Central memory CD8-positive, alpha-beta T cell (primary cell): ENCODE measurements at places on chromosomes 4 and X.
A peak's percentile ranks its signal among the peaks of the same experiment; 100 is the strongest.

- no peak for DNase-seq
- no peak overlapping the region for H3K27ac ChIP-seq
- H3K27me3 ChIP-seq, result no peaks in the 10 kb centered on the region
Measured at GRCh38 chrX:7586126-7586525, 256.8 kb upstream of the VCX start.

- H3K4me3 ChIP-seq, result no peak overlapping the region
- no peaks in the 10 kb centered on the region for H3K4me1 ChIP-seq
- no peak for DNase-seq
- H3K27me3 ChIP-seq, result no peaks in the 10 kb centered on the region
Measured at GRCh38 chr4:81427344-81427821, 44.3 kb downstream of the RASGEF1B start.

GRCh38 chrX:133918361-133918771 is 67.0 kb downstream of the GPC3 start:
- H3K27me3 ChIP-seq, result no peaks in the 10 kb centered on the region
- H3K36me3 ChIP-seq, result no peaks in the 10 kb centered on the region
- DNase-seq, result no peak
- peaks cover 7% of the 10 kb centered on the region for H3K4me1 ChIP-seq

DNA sequence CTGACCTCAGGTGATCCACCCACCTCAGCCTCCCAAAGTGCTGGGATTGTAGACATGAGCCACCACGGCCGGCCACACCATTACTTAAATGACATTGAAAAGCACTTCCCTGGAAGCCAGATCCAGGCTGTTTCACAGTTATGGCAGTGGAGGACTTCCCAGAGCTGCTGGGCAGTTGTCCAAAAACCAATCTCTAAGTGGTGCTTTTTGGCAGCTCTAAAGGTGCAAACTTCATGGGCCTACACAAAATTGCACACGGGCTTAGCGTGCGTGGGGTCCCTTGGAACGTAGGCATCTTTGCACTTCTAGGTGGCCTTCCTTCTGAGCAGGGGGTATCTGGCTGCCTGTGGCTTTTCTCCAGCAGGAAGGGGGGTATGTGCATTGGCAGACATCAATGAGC is 172.3 kb downstream of the SHOX start:
- no peaks in the 10 kb centered on the region for H3K27me3 ChIP-seq
- no peak for DNase-seq

GRCh38 chr4:118811832-118812231 is 24.1 kb downstream of the SEC24D start:
- H3K27ac ChIP-seq, result no peak overlapping the region
- no peak overlapping the region for H3K4me3 ChIP-seq
- peaks cover 50% of the 10 kb centered on the region for H3K36me3 ChIP-seq
- no peaks in the 10 kb centered on the region for H3K27me3 ChIP-seq
- no peaks in the 10 kb centered on the region for H3K4me1 ChIP-seq

DNA sequence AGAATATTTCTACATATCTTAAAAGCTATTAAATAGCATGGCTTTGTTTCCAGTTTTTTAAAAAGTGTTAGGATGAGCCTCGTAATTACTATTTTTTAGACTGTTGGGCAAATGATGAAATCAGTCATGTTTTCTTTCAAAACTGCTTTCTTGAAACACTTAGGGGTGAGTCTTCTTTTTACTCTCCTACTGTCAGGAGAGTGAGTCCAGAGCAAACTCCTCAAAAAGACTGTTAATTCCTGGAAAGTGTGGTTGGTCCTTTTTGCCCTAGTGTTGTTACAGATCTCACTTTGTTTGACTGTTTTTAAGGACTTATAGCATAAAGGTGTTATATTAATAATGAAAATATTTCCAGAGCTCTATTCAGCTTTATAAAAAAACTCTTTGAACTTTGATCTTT is 6.3 kb downstream of the GSTCD start:
- no peaks in the 10 kb centered on the region for H3K36me3 ChIP-seq
- DNase-seq, result no peak
- H3K27ac ChIP-seq, result no peak overlapping the region

- H3K4me1 ChIP-seq, result peaks cover 10% of the 10 kb centered on the region
- DNase-seq, result no peak
- H3K4me3 ChIP-seq, result no peak overlapping the region
- no peaks in the 10 kb centered on the region for H3K36me3 ChIP-seq
Measured at GRCh38 chr4:71062436-71062835, 69.0 kb downstream of the DCK start.

GRCh38 chr4:60619531-60620305 is 580.4 kb upstream of the ADGRL3 start:
- DNase-seq, result no peak
- H3K36me3 ChIP-seq, result no peaks in the 10 kb centered on the region

DNA sequence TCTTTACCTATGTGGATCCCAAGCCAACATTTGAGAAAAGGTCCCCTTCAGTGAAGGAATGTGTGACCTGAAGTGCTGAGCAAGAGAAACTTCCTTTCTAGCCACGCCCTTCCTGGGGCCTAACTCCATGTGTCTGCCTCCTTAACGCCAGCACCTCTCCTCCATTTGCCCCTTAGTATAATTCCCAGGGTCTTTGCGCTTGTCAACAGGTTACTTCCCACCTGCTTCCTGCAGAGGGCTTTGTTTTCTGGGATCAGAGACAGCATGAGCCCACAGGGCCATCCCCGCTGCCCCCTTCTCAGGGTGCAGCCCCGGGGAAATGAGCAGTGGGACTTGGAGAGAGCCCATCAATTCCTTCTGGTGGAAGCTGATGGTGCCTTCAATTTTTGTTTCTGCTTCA is 45.9 kb upstream of the DRD5 start:
- peaks cover 2% of the 10 kb centered on the region for H3K36me3 ChIP-seq
- DNase-seq, result no peak
- no peak overlapping the region for H3K27ac ChIP-seq
- no peak overlapping the region for H3K4me3 ChIP-seq
- peaks cover 17% of the 10 kb centered on the region for H3K27me3 ChIP-seq
- H3K4me1 ChIP-seq, result no peaks in the 10 kb centered on the region

- DNase-seq, result no peak
- peaks cover 18% of the 10 kb centered on the region for H3K27me3 ChIP-seq
- H3K27ac ChIP-seq, result no peak overlapping the region
- no peak overlapping the region for H3K4me3 ChIP-seq
- no peaks in the 10 kb centered on the region for H3K36me3 ChIP-seq
Measured at GRCh38 chr4:140769209-140769608, 13.0 kb upstream of the TBC1D9 start.

GRCh38 chr4:129323658-129324057 is 227.7 kb downstream of the C4orf33 start:
- H3K36me3 ChIP-seq, result no peaks in the 10 kb centered on the region
- H3K27me3 ChIP-seq, result peaks cover 24% of the 10 kb centered on the region
- H3K4me1 ChIP-seq, result no peaks in the 10 kb centered on the region
- DNase-seq, result no peak

DNA sequence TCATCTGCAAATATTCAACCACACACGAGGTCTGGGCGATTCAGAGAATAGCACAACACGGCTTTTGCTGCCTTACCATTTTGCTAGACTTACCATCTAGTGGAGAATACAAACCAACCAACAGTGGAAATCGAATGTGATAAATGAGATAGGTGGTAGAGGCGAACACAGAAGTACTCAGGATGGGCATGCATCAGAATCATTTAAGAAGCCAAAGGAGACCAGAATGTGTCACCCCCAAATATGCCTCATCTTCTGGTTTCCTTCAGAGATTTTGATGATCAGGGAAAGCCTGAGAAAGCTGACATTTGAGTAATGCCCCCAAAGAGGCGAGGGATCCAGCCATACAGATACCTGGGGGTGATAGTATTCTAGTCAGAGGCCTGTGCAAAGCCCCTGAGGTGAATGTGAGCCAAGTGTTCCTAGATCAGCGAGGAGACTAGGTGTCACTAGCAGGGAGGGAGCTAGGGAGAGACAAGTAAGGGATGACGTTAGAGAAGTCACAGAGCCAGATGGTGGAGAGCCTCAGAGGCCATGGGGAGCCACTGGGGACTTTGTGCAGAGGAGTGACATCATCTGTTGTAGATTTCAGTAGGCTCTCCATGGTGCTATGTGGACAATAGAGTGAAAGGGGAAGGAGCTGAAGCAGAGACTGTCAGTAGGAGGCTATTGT is 1.7 kb downstream of the MTMR1 start:
- peak overlapping the region; percentile 75 for H3K27ac ChIP-seq
- peak overlapping the region; percentile 67 for H3K4me3 ChIP-seq
- DNase-seq, result no peak
- H3K4me1 ChIP-seq, result peaks cover 44% of the 10 kb centered on the region

- H3K4me1 ChIP-seq, result no peaks in the 10 kb centered on the region
- H3K27ac ChIP-seq, result no peak overlapping the region
- no peak for DNase-seq
Measured at GRCh38 chr4:123411514-123411913, 14.9 kb downstream of the SPRY1 start.

DNA sequence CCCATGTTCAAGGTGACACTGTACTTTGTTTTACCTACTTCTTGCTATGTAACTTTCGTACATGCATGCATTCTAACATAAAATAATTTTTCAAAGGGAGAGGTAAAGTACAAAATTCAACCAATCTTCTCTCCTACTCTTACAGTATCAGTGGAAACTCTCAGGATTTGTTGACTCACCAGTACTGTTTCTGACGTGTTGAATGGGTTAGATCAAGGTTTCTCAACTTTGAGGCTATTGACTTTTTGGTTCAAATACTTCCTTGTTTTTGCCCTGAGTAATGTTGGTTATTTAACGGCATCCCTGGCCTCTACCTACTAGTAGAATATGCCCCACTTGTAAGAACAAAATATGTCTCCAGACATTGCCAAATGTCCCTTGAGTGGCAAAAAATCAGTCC is 94.6 kb upstream of the SMAD1 start:
- no peak overlapping the region for H3K27ac ChIP-seq
- peaks cover 69% of the 10 kb centered on the region for H3K27me3 ChIP-seq
- H3K4me3 ChIP-seq, result no peak overlapping the region
- H3K4me1 ChIP-seq, result no peaks in the 10 kb centered on the region
- no peak for DNase-seq
